ENCODE measurements at places on chromosomes 3 and 15. TPM values are rescaled to one million over a fixed set of nuclear protein-coding genes. Genes with fewer than 3 reads are reported as not detected.

GRCh38 chr15:85361323-85361722 lies 19.1 kb upstream of the AKAP13 start:
- no peak for DNase-seq

- peak; percentile 7 for DNase-seq
Observed at GRCh38 chr3:23567917-23568316, 237.8 kb upstream of the UBE2E1 start.

- no peak for DNase-seq
Observed at GRCh38 chr3:80338366-80338765, 570.6 kb upstream of the ROBO1 start.

GRCh38 chr3:52195823-52196331 lies 2.1 kb upstream of the ALAS1 start:
- DNase-seq = no peak

DNA sequence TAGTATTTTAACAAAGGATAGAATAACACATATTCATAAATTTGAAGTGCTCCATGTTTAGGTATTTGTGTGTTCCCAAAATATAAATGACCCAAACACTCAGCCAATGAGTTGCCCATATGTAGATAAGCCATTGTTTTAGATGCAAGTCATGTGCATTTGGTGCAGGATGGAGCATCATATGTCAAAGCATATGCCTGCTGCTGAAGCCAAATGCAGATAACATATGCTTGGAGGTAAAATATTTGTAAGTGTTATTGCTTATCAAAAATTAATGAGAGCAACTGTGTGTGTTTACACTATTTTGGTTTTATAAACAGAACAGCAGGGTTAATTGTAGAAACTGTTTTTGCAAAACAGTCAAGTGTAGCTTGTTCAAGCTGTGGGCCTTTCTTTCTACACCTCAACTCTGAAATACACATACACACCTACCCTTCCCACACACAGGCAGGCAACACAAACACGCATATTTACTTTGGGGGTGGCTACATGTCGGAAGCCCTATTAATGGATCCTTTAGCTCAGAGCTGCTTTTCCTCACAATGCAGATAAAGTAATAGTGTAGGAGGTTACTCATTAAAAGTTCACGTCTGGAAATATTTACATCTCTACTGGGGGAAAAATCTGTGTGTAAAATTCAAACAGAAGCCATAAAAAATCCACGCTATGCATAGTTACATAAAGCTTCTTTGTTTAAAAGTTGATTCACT lies 521.4 kb downstream of the ZNF385D start:
- DNase-seq = no peak

Gene SNX22
- total RNA-seq = 0.78 TPM

GRCh38 chr3:106814231-106814630 lies 563.0 kb upstream of the CCDC54 start:
- no peak for DNase-seq

GRCh38 chr3:47578119-47578632 lies 489 bp downstream of the CSPG5 start:
- peak; percentile 30 for DNase-seq

Gene PLA1A
- 4.4 TPM for total RNA-seq

Gene VEPH1
- total RNA-seq = 30.0 TPM

Gene FEZF2
- not detected for total RNA-seq

- no peak for DNase-seq
Observed at GRCh38 chr3:61114316-61114953, 136.8 kb downstream of the FHIT start.

DNA sequence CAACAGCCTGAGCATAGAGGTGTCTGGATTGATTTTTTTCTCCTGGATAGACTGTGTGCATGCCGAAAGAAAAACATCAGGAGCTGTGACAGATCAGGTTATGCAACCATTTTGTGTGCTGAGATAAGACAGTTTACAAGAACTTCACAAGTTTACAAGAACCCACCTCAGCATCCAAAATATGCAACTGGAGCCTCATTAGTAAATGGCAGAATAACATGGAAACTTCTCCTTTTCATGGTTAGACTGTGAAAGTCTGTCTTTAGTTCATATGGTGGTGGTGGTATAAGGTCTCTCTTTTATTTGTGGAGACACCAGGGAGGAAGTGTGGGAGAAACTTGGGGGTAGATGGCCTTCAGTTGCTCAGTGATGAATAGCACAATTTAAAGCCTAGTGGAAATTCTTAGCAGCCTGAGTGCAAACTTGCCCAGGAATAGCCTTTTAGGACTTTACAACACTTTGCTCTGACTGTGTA lies 3.7 kb upstream of the ZNF609 start:
- no peak for DNase-seq

Gene HTR3E
- total RNA-seq = not detected

- DNase-seq = no peak
Observed at GRCh38 chr15:44516436-44516835, 20.5 kb upstream of the EIF3J start.

Gene PRR20G
- not detected for total RNA-seq

GRCh38 chr3:16363636-16364035 lies 98.6 kb downstream of the OXNAD1 start:
- no peak for DNase-seq

DNA sequence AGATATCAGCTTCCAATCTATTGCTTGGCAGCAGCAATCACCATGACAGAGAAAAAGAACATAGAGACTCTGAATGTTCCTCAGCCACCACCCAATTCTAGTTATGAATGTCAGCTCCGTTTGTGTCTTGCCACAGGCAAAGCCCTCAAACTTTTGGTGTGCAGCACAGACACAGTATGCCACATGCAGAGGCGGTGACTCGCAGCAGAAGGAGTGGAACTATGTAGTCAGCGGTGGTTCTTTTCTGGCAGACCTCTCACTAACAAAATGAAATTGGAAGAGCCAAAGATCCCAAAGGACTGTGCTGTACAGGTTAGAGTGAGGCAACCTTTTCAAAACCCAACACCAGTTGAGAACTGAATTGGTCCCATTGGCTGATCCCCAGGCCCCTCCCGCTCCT lies 220.9 kb downstream of the SLC9A9 start:
- DNase-seq = no peak

DNA sequence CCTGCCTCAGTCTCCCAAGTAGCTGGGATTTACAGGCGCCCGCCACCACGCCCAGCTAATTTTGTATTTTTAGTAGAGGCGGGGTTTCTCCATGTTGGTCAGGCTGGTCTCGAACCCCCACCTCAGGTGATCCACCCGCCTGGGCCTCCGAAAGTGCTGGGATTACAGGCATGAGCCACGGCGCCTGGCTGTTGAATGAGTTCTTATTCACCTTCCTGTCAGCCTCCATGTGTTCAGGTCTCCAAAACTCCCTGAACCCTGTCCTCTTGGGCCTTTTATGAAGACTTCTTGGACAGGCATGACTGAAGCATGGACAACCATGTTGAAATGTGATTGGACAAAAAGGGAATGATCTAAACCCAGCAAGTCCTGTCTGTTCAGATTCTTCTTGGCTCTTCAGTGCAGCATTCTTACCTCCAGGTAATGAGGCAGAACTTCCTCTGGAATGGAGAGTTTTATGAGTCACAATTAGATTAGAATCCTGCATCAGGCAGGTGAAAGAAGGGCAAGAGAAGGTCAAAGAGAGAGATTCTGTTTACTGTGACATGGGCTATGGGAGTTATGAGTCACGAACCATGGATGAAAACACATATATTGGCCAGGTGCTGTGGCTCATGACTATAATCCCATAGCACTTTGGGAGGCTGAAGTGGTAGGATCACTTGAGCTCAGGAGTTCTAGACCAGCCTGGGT lies 23.1 kb upstream of the EIF4A2 start:
- DNase-seq = no peak

DNA sequence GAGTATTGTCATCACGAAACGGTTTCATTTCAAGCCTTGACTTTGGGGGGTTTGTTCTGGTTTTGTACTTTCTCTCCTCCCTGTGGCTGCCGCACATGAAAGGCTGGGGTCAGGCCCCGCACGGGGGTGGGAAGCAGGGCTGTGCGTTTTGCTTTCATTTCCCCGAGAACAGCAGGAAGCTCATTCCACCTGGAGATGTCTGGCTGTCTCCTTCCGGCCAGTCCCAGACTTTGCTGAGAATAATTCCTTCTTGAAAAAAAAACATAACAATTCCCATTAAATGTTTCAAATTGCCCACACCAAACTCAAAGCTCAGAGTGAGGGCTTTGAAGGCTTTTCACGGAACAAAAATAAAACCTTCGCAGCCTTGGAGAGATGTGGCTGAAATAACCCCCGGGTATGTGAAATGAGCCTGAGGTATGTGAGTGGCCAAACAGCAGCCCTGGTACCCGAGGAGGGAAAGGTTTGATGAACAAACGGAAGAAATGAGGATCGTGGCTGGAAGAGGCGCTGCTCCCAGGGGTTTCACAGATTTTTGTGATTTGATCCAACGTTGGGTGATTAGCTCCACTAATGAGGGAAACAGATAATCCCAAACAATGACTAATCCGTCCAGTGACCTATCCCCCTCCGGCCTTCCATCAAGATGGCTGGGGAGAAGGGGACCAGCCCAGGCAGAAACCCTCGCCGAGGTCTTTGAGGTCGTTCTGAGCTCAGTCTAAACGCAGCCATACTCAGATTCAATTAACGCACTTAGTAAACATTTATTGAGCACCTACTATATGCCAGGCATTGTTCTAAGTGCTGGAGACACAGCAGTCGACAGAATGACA lies 126.9 kb upstream of the MEF2A start:
- DNase-seq = no peak

Gene MESP1
- 4.3 TPM for total RNA-seq

Gene SUCLG2
- 50.4 TPM for total RNA-seq

GRCh38 chr3:175729466-175729865 lies 870.3 kb downstream of the NAALADL2 start:
- DNase-seq = no peak

DNA sequence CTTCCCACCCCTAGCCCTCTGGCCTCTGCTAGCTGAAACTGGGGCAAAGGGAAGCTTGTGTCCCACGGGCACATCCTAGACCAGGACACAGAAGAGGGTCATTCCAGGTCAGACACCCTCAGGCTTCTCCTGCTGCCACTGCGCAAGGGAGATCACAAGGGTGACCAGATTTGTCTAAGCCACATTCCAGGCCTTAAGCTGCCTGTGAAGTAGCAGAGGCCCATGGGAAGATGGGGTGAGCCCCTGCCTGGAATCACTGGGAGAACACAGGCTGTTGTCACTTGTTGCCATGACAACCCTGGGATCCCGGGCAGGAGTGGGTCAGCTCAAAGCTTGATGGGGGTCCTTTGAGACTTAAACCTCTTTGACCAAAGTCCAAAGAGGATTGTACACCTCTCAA lies 10.8 kb downstream of the STRA6 start:
- DNase-seq = no peak

DNA sequence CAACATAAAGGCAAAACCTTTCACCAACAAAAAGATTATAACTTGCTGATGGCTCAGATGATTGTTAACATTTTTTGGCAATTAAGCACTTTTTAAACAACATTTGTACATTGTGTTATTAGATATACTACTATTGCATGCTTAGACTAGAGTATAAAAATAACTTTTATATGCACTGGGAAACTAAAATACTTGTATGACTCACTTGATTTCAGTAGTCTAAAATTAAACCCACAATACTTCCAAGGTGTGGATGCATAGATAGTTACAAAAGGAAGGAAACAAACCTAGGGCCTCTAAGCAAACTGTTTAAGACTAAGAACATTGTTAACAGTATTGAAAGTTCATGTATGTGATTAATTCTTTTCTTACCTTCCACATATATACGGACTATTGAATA lies 1521.5 kb downstream of the OTOL1 start:
- no peak for DNase-seq

DNA sequence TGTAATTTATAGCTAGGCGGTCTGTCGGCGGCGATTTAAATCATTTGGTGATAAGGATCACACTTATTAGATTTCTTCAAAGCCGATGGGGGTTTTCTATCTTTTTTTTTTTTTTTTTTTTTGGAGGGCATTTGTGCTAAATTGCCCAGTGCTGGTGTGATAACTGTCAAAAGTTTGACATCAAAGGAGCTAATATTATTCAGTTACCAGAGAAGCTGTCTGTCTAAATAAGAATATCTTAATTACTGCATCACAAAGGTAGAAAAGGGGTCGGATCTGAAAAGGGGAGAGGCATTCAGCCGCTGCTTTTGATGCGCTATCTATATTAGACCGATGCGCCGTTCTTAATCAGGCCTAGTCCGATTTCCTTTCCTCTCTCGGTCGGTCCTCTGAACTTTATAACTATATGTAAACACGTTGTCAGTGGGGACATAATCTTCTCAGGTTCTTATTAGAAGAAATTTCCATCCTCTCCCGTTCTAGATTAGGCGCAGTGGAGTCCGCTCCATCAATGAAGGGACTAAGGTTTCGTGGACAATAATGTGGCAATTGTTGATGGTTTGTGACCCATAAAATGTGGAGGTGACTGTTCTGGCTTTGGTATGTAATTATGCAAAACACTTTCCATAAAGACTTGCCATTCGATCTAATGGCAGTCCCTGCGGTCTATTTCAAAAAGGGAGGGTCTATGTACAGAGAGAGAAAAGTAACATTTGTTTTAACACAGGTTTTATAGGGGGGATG lies 31.7 kb downstream of the NR2F2 start:
- DNase-seq = no peak

GRCh38 chr3:59335338-59335737 lies 285.5 kb upstream of the CFAP20DC start:
- DNase-seq = no peak

DNA sequence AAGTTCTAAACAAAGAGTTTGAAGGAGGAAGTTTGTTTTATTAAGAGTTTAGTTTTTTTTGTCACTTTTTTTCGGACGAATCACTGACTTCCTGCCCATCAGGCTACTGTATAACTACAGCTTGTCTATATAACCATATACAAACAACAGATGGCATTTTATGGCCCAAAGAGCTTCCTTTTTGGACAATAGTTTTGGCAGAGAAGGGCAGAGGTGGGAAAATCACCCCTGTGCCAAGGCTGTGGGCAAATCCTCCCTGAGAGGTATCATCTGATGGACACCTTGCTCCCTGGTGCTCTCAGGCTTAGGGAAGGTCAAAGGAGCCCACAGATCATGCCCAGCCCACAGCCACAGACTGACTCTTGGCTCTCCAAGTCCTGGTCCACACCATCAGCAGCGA lies 113.4 kb downstream of the OXNAD1 start:
- no peak for DNase-seq

DNA sequence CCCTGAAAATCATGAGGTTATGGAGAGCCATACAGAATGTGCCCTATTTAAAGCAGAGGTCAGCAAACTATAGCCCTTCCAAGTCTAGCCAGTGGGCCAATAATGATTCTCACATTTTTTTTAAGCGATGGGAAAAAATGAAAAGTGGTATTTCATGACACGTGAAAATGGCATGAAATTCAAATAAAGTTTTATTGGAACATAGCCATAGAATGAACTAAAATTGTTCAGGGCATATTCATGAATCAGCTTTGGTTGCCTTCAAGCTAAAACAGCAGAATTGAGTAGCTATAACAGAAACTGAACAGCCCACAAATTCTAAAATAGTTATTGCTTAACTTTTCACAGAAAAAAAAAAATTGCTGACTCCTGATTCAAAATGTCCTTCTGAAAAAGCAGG lies 104.5 kb downstream of the TFG start:
- no peak for DNase-seq
